ENCODE measurements at places on chromosomes 1 and 21.

- no peak for DNase-seq
These were observed 151.6 kb downstream of the C1orf94 start for GRCh38 chr1:34328281-34328799.

- DNase-seq = no peak
These were observed 78.2 kb downstream of the SLC16A1 start for GRCh38 chr1:112877750-112878149.

DNA sequence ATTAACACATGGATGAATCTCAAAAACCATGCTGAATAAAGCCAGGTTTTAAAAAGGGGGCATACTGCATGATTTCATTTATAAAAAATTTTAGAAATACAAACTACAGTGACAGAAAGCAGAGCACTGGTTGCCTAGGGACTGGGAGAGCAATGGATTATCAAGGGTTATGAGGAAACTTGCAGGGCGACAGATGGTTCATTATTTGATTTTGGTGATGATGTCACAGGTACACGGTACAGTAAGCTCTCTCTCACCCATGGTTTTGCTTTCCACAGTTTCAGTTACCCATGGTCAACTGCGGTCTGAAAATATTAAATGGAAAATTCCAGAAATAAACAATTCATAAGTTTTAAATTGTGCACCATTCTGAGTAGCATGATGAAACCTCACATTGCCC lies 14.1 kb downstream of the VAMP4 start:
- no peak for DNase-seq

GRCh38 chr1:243407284-243408018 lies 151.6 kb downstream of the SDCCAG8 start:
- DNase-seq = no peak

Measured in activated CD4-positive, alpha-beta T cell treated with anti-CD3 and anti-CD28 coated beads, Interleukin-2, amount 50 U/mL, for 1 hour (primary cell).